ENCODE measurements at places on chromosomes 12 and 14.

DNA sequence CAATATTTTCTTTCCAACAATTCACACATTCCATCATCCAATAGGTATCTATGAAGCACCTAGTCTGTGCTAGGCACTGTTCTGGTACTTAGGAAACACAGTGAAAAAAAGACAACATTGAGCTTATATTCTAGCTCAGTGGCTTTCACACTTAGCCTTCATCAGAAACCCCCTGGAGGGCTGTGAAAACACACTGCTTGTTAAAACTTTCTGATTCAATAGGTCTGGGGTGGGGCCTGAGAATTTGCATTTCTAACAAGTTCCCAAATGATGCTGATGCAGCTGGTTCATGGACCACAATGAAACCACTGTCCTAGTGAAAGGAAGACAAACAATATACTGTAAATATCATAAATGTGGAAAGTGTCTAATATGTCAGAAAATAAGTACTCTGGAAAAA lies 5.9 kb downstream of the VTI1B start:
- no peak for DNase-seq

DNA sequence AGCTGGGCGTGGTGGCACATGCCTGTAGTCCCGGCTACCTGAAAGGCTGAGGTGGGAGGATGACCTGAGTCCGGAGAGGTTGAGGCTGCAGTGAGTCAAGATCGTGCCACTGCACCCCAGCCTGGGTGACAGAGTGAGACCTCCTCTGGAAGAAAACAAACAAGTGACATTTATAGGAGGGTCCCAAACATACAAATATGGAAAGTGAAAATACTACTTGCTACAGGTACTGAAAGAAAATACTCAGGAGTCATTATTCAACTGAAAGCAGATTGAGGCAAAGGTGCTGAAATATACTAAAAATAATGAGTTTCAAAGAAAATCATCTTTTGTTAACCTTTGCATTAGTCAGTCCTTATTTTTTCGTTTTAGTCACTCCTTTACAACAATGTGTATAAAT lies 53.5 kb downstream of the ETV6 start:
- no peak for DNase-seq

GRCh38 chr12:19490908-19491307 lies 51.6 kb downstream of the AEBP2 start:
- DNase-seq: no peak

- DNase-seq: no peak
Observed at GRCh38 chr12:106118381-106119130, 20.2 kb downstream of the NUAK1 start.

DNA sequence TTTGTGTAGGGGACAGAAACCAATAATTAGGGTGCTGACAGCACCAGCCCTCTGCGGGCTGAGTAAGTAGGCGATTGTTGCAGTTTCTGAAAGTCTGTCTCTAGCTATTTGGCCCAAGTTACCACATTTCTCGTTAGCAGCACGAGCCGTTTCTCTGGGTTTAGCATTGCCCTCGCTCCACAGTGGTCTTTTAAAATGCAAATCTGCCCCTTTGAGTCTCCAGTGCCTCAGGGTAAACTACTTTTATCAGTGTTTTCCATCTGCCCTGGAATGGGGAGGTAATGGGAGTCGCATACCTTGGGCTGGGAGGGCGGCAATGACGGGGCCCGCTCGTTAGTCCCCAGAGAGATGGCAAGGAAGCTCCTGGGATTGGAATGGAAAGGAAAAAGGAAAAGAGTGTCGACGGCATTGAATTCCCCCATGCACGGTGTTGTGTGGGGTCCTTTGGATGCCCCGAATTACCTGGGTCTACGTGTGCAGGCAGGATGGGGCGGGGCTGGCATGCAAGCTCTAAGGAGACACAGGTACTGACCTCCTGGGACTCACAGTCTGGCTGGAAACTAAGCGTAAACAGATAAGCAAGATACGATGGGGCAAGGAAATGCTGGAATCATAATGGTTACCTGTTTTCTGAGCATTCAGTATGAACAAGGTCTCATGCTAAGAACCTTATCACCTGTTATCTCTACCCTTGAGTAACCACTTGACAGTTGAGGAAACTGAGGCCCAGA lies 131.8 kb upstream of the MAP1LC3B2 start:
- DNase-seq: no peak

DNA sequence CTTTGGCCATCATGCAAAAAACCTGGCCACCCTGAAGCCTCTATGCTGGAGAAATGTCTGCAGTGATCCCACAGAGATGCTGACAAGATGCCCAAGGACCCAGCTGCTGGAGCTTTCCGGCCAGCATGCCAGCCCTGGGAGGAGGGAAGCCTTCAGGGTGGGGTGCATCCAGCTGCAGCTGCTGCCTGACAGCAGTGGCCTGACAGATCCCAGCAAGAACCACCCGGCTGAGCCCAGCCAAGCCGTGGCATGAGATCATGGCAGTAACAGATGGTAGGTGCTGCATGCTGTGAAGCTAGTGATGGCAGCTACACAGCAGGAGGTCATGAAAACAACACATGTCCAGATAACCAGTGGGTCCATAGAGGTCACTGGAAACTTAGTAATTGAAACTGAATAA lies 13.8 kb downstream of the CLBA1 start:
- no peak for DNase-seq

DNA sequence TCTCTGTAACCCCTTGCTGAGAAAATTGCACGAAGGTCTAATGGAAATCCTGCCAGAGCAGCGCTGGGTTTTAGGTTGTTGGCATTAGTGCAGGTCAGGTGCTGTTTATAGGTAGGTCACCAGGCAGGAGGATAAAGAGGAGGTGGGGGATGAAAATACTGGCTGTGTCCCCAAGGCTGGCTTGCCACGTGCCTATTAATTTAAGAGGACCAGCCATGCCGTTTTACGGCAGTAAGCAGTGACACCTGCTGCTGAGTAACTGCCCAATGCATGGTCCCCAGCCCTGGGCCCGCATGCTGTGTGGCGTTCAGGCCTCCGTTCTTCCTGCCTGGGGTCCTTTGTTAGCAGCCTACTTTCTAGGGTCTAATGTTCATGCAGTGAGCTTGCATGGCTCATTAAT lies 67.2 kb downstream of the WDR20 start:
- no peak for DNase-seq

GRCh38 chr12:85653731-85654455 lies 182.3 kb downstream of the RASSF9 start:
- no peak for DNase-seq

DNA sequence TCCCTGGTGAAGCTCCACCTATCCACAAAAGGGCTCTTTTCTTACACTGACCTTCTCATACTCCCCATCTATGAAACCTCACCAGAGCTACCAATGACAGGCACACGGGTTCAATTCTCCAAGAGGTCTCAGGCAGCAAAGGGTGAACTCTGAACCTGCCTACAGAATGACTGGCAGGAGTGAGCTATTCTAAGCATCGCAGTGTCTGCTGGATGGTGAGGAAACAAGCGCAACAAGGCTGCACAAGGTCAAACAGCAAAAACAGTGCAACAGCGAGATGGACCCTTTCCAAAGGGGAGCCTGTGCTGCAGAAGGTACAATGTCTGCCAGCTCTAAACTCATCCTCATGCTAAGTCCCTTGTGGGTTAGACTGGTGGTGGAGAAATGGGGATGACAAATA lies 22.0 kb downstream of the TMCC3 start:
- no peak for DNase-seq

DNA sequence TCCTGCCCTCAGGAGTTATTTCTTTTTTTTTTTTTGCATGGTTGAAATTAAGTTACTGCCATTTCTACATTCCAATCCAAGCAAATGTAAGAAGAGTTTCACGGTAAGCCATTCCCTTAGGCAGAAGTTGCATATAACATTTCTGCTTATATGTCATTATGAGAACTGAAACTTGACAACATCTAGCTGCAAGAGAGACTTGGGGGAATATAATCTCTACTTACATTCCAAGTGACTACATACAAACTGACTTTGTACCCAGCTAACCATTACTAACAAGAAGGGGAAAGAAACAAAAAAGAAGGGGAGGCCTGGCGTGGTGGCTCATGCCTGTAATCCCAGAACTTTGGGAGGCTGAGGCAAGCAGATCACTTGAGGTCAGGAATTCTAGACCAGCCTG lies 7.3 kb upstream of the RESF1 start:
- DNase-seq: no peak

- no peak for DNase-seq
Observed at GRCh38 chr12:67509666-67510386, 138.7 kb upstream of the DYRK2 start.

GRCh38 chr12:496736-497135 lies 37.0 kb downstream of the B4GALNT3 start:
- DNase-seq: no peak

DNA sequence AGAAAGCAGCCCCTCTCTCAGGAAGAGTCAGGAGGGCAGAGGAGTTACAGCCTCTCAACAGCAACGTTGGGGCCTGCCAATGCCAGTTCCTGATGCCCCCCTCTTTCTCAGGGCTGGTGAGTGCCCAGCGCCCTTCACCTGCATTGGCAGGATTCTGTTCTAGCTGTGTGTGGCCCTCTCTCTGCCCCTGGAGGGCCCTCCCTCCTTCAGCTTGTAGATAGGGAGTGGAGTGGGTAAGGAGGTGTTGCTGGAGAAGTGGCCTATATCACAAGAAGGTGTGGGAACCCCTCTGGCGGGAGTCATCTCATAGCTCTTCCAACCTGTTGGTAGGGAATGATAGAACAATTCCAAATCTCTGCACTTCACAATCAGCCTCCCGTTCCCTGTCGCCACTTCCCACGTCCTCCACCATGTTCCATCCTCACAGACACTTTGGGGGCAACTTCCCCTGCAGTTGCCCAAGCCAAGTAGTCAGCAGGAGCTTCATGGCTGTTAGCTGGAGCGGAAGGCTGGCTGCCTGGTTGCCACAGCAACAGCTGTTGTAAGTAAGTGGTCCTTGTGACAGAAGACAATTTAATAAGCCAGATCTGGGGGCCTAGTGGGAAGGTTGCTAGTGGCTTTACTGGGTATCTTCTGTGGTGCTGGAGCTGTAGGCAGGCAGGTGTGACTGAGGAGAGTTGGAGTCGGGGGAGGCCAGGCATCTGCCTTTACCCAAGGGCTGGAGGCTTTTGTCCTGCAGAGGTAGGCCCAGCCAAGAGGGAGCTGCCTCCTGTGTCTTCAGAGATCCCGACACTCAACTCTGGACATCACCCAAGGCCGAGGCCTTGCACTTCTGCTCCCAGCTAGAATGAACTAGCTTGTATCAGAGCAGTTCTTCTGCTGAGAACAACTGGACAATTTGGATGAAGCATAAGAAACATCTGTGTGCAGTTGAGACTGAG lies 38.4 kb downstream of the GALNT16 start:
- no peak for DNase-seq

DNA sequence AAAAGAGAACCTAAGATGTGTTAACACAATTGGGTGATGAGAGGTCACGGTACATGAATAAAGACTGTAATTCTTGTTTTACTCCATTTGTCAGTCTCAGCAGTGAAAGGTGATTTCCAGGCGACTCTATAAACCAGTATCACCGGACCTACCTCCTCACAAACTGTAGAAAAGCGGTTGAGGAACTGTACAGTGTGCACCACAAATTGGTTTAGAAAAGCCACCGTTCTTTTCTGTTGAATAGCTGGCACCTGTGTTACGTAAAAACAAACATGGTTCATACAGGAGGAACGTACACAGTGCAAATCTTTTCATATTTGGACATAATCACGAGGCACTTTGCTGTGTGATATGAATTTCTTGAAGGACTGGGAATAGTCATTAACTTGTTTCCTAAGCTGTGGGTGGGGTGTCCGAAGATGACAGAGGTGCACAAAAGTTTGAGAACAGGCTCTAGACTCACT lies 663 bp downstream of the WASHC3 start:
- no peak for DNase-seq

GRCh38 chr14:56855891-56856461 lies 45.7 kb upstream of the OTX2 start:
- DNase-seq: no peak

DNA sequence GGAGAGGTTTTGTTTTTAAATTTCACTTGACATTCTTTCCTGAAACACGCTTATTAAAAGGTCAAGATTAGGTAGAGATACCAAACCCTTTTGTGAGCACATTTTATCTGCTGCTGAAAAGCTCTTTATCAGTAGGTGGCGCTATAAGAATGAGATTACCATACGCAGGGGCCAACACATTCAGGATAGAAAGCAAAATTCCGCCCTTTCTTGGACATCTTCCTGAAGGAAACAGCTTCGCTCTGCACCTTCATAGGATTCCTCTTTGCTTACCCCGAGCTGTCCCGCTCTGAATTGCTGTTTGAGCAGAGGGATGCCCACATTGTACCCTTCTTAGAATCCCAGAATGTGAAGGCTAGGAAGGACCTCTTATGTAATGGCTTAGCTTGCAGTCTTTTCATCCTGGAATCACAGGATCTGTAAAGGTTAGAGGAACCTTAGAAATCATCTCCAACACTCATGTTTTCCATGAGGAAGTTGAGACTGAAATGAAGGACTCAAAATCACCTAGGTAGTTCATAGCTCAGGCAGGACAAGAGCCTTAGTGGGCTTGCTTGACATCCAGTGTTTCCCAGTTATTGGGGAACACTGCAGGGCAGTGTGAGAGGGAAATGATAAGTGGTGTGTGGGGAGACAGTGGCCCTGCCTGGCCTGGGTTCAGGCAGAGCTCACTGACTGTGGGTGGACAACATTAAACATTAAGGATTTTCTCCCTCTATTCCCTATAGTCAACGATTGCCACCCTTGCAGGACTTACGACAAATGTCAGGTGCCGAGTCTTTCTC lies 38.7 kb upstream of the CRY1 start:
- no peak for DNase-seq

DNA sequence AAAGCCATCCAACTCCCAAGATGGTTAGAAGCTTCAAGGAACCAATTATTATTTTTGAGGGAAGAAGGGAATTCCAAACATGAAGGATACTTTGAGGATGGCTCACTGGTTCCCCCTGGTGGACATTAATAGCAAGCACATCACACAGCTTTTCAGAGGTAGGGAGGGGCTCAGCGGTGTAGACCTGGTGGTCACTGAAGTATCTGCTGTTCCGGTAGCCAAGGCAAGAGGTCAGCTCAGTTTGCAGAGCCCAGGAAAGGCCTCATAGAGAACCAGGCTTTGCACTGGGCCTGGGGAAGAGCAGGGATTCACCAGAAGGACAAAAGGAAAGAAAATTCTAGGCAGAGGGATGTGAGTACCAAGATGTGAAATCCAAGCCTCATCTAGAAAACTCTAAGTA lies 118.7 kb downstream of the KSR2 start:
- no peak for DNase-seq

Data from substantia nigra (tissue), 51 donors.